ENCODE measurements at places on chromosomes 2 and 18.

- DNase-seq = no peak
These were observed 198.2 kb downstream of the MYO1B start for GRCh38 chr2:191443446-191443845.

GRCh38 chr2:197378494-197379307, 56.1 kb downstream of the SF3B1 start:
- peak; percentile 46 for DNase-seq

- DNase-seq = no peak
These were observed 188.7 kb downstream of the RTP5 start for GRCh38 chr2:242058116-242058680.

- no peak for DNase-seq
These were observed 523.4 kb upstream of the FANCL start for GRCh38 chr2:58764338-58765104.

- DNase-seq = no peak
These were observed 34.6 kb upstream of the INSIG2 start for GRCh38 chr2:118053681-118054080.

- DNase-seq = no peak
These were observed 27.9 kb downstream of the ZCCHC2 start for GRCh38 chr18:62550746-62551145.

DNA sequence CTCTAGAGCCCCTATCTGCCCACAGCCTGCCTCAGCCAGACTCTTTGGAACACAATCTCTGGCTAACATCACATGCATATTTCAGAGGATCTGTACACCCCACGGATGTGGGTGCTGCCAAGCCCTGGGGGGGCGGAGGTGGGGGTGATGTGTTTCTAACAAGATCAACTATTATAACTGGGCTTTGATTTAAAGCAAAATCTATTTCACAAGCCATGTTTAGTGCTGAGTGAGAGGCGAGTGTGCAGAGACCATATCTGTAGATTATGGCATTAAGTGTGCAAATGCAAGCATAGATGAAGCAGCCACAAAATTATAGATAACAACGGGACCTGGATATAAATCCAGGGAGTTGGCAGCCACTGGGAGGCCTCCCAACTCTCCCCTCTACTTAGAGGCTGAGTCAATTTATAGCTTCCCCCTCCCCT, 135.8 kb upstream of the SMAD2 start:
- DNase-seq = no peak

DNA sequence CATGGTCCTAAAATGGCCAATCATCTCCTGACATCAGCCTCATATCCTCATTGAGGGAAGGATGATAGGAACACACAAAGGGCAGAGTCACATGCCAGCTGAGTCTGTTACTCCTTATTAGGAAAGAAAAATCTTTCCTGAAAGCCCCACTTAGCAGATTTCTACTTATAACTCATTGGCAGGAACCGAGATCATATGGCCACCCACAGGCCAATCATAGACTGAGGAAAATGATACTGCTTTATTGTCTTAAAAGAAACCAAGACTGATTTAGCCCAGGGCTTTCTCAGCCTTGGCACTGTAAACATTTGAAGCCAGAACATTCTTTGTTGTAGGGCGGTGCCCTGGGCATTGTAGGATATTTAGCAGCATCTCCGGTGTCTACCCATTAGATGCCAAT, 18.7 kb downstream of the GKN2 start:
- no peak for DNase-seq

DNA sequence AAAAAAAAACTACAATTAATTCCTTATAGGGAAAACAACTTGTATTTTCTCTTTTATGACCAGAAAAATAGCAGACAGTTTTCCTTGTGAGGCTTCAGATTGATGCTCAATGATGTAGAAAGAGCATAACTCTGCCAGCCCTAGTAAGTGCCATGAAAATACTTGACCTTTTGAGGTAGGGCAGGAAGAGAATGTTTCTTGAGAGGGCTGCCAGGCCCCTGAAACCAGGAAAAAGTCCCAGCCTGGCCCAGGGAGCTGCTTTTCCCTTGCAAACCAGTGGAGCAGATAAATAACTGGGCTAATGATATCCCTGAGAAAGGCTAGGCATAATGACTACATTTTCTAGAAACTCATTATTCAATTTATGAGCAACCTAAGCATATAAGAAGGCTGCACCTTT, 126.8 kb downstream of the SLC8A1 start:
- no peak for DNase-seq

DNA sequence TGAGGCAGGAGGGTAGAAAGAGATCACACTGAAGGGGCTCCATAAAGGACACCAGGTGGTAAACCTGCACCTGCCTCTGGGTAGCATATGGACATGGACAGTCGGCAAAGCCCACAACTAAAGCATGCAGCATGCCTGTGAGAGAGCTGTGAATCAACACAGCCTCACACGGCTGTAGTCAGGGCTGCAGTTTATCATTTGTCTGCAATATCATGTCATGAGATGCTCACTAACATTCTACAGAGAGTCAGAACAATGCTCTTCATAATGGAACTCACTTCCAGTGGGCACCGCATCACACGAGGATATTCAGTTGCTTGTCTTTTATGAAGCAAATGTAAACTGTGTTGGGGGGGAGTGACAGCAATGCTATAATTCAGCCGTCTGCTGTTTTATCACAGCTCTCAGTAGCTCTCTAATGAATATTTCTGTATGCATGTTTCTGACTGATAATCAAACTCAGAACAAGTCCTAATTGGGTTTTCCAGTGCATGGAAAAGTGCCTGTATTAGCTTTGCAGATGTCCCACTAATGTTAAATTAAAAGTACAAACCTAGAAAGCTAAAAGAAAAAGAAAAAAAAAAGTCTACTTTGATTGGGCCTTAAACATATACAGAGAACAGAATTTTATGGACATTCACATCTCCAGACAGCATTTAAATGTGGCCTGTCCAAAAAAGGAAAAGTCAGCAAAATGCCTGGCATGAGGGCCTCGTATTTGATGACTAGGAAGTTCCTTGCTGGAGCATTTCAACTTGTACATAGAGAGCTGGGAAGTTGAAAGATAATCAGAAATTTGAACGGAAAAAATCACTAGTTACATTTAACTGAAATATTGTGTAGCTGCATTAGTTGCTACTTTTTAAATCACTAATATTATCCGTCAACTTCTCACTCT, 406.1 kb upstream of the SOX11 start:
- DNase-seq = no peak

- DNase-seq = no peak
These were observed 68.2 kb downstream of the ZNF516 start for GRCh38 chr18:76426737-76427305.

DNA sequence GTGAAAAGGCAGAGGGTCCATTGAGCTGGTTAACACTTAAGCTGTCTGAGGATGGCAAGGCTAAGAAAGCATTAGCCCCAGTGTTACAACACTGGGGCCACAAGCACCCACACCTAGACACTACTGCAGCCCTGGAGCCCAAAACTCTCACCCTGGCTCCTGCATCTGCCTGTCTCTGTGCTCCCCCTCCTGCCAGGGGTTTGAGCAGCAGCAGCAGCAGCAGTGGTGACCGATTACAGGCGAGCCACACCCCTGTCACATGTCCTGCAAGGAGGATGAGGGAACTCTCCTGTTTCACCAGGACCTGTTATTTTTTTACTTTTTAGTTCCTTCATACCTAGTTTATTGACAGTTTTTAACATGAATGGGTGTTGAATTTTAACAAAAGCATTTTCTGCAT, 326.7 kb upstream of the MAP2 start:
- DNase-seq = no peak

DNA sequence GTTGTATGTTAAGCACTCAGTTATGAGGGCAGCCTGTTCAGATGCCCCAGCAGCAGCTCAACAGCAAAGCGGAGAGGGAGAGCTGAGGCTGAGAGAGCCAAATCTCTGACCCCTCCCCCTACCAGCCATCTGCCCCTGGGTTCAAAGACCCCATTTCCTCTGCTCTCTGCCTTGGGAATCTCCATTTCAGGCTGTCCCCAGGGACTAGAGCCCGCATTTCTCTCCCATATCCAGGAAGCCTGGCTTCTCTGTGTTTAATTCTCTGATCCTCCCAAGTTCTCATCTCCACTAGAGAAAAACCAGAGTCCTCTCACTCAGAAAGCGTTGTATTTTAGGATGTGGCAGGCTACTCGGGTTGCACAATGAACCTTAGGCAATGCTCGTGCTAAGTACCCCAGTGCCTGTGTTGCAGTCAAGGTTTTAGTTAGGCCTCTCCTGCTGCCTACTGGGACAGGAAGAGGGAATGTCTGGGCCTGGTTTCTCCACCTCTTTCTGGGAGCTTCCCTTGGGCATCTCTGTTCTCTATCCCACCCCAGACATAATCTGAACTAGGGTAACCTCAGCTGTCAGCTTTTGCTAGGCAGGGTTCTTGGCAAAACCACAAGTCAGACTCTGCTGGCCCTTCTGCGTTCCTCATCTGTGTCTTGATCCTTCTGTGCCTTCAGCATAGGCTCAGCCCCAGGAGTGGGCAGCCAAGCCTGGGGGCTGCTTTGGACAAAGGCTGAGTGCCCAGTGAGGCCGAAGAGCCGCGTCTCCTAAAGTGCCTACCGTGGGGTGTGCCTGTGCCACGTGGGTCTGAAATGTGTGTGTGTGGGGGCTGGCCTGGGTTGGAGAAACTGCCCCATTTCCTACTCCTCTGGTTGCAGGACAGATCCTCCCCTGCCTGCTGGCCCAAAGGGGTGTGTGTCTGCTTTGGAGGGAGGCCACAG, 96.8 kb downstream of the STPG4 start:
- no peak for DNase-seq

- DNase-seq = no peak
These were observed 387.8 kb downstream of the ZNF521 start for GRCh38 chr18:24964216-24964615.
